ENCODE measurements at places on chromosomes 13 and 19.

DNA sequence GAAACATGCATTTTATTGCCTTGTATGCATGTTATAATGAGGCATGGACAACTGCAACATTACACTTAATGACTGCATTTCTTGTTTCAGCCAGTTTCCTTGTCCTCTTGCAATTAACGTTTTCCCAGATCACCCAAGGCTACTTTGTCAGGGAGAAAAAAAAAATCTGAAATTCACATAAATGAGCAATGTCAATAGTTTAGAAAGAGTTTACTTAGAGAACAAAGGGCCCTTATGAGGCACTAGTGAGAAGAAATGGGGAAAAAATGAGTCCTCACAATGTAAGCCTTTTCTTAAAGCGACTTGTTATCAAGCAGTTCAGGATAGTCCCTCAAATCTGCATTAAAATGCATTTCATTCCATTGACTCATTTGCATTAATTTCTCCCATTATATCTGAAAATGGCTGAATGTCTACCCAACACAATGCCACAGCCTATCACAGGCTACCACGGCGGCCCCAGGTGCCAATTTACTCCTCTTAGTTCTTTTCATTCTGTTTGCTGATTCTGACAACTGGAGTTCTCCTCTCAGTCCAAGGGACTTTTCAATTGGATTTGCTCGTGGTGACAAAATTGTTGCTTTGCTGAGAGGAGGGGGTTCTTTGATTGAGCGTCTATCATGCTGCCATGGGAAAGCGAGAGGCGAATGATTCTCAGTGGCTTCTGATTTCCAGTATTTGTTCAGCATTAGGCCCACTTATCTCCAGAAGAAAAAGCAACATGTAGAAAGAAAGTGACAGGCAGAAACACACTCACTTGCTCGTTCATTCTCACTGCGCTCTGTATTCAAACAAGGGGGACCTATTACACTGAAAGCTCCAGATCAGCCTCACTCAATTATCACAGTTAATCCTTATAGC lies 107.1 kb downstream of the DACH1 start:
- DNase-seq, result peak; percentile 29

GRCh38 chr13:102608974-102609373 lies 12.2 kb downstream of the TPP2 start:
- DNase-seq, result no peak

- no peak for DNase-seq
These were observed 27.0 kb upstream of the PTPRS start for GRCh38 chr19:5367530-5368133.

- no peak for DNase-seq
These were observed 1326.9 kb upstream of the MIR17HG start for GRCh38 chr13:90020536-90021070.

GRCh38 chr13:97720896-97721295 lies 232.6 kb upstream of the IPO5 start:
- no peak for DNase-seq
